ENCODE measurements at places on chromosomes 1 and 21.

DNA sequence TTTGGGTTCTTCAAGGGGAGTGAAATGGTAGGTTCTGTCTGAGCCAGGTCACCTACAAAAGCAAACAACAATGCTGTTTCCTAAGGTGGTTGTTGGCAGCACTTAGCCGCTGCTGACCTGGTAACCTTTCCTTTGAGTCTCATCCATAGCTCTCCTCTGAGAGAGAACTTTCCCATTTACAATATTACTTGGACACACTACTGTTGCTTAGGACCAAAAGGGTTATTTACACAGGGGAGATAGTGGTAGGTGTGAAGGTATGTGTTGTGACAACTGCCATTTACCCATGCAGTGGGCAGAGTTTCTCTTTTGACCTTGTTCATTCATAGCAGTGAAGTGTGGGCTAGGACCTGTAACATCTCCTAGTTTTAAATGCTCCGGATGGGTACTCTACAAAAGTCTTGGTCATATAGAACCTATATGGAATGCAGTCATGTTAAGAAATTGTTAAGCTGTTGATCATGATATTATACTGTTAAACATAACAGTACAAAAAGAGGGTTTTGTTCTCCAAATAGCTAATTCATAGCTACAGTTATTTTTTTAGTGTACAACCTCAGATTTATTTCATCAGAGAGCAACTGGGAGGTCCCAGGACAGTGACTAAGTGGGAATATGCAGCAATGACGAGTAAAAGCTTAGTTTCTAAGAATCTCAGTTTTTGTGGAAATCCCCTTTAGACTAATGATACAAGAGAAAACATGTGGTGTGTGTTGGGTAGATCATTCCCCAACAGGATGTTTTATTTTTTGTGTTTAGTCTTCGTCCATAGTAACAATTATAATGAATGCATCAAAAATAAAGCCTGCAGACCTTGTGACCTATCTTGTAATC is 219.7 kb downstream of the NFIA start:
- no peak for DNase-seq

DNA sequence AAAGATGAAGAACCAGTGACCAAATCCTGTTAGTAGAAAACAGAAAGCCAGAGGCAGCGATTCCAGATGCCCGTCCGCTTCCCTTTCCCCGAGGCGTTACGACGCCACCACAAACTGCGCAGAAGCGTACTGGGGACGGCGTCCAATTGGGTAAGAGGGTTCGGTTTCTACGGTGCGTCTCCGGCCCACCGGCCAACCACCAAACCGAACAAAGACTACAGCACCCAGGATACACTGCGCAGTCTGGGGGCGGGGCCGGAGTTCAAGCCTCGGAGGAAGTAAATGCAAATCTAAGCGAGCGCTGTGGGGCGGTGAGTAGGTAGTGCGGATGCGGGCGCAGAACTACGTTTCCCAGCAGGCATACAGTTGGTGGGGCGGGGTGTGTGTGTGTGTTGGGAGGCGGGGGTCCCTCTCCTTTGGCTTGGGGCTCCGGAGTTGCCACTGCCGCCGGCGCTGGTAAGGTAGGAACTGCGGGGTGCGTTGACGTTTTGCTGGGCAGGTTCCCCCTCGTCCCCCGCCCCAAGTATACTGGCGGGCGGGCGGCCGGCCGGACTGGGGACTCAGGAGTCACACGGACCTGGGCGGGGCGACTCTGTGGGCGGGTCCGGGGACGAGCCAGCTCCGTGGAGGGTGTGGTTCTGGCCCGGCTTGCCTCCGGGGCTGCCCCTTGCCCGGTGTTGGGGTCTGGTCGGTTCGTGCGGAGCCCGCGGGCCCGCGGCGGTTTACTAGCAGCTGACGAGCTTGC is at the start of the genes SWT1 and TRMT1L:
Gene SWT1 (plus strand): TSS at position 314 of the 745 bp plus-strand sequence. CDS start 3,675 bp downstream, outside the sequence.
Gene TRMT1L (minus strand): TSS at position 100 of the 745 bp plus-strand sequence. CDS start 241 bp downstream, outside the sequence.
- peak; percentile 99 for DNase-seq

GRCh38 chr1:68328490-68328889 is 96.2 kb upstream of the WLS start:
- no peak for DNase-seq

- DNase-seq, result no peak
Measured at GRCh38 chr1:234530672-234531071, 51.7 kb upstream of the TARBP1 start.

GRCh38 chr1:24775916-24776315 is 30.7 kb downstream of the CLIC4 start:
- no peak for DNase-seq

DNA sequence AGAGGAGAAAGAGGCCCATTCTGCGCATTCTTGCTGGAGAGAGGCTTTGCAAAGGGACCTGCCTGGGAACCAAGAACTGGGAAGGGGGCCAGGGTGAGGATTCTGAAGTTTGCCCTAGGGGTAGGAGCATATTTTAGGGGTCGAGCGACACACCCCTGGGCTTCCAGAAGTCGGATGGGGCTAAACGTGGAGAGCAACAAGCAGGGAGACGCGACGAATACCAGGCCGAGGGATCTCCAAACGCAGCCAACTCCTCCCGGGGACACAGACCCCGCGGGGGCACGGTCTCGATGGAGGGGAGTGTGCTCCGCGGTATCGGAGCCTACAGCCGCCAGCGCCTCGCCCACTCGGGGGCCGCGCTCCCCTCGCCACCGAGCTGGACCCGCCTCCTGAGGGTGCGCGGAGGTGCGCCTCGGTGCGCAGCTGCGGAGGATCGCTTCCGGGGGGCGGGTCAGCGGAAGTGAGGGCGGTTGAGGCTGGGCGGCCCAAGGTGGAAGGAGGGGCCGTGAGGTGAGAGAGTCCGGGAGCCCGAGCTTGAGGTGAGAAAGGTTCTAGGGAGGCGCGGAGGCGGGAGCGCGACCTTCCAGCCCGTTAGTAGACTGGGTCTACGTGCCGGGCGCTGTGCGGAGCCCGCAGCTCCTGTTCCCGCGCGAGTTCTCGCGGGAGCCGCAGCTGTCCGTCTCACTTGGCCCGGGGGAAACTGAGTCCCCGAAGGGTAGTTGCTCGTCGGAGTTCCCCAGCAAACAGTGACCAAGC is at the start of gene MTFR1L:
Gene MTFR1L (plus strand): TSS at position 464 of the 756 bp plus-strand sequence. CDS start 3,151 bp downstream, outside the sequence.
- DNase-seq, result no peak

DNA sequence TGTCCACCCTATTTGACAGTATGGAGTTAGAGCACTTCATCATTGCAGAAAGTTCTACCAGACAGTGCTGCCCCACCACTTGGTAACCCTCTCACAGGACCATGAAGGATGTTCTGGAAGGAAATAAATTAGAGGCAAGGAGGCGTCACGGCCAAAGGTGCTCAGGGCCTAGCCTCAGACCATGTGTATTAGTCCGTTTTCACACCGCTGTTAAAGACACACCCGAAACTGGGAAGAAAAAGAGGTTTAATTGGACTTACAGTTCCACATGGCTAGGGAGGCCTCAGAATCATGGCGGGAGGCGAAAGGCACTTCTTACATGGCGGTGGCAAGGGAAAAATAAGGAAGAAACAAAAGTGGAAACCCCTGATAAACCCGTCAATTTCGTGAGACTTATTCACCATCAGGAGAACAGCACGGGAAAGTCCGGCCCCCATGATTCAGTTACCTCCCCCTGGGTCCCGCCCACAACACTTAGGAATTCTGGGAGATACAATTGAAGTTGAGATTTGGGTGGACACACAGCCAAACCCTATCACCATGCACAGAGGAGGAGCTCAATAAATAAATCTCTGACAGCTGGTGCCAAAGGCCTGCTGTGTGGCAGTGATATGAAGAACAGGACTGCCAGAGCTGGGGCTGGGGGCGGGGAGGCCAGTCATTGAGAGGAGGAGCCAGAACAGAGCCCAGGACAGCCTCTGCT is 75.8 kb downstream of the FHAD1 start:
- DNase-seq, result no peak

- no peak for DNase-seq
Measured at GRCh38 chr1:23645338-23645737, 46.3 kb upstream of the RPL11 start.

DNA sequence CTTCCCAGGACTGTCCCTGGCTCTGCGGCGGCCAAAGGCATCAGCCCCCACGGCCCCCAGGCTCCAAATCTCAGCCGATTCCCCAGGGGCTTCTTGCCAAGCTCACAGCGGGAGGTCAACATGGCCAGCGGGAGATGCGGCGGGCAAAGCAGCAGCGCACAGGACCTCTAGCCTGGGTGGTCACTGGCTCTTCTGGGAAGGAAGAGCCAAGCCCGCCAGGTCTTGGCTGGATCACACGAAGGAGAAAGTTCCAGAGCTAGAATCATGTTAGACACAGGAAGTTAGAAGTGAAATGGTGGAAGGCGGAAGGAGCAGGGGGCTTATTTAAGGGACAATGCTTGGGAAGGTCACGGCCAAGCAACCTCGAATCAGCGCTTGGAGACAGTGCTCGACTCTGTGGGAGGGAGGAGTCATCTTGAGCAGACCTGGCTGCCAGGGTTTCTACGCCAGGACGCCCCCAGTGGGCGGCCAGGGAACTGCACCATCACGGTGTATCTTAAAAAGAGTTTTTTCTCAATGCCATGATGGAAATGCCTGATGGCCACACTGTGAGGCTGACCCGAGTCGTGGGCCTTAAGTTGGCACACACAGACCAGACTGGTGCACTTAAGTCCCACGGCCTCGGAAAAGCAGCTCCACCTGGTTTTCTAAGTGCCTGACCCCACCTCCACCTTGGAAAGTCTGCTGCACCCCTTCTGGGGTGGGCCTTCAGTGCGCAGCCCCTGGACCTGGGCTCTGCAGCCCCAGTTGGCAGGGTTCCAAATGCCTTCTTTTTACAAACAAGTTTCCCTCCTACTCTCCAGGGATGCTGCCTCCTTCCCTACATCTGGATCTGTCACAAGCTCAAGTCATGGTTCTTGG is 29.3 kb downstream of the SLC66A1 start:
- no peak for DNase-seq

GRCh38 chr1:153231785-153232184 is 14.4 kb downstream of the PRR9 start:
- no peak for DNase-seq

DNA sequence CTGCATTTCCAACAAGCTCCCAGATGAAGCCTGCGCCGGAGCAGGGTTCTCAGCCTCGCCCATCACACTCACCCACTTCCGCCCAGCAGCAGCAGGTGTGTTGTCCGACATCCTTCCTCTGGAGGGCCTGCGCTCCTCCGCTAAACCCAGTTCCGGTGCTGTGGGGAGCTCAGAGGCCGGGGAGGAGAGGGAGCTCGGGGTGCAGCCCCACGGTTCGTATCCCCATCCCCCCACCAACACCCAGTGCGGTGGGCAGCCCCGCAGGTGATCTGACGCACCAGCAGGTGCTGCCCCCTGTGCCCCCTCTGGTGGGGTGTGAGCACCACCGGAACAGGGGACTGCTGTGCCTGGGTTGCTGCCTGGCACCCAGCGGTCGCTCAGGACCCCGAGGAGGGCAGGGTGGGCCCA is 3.4 kb upstream of the PEX10 start:
- no peak for DNase-seq

DNA sequence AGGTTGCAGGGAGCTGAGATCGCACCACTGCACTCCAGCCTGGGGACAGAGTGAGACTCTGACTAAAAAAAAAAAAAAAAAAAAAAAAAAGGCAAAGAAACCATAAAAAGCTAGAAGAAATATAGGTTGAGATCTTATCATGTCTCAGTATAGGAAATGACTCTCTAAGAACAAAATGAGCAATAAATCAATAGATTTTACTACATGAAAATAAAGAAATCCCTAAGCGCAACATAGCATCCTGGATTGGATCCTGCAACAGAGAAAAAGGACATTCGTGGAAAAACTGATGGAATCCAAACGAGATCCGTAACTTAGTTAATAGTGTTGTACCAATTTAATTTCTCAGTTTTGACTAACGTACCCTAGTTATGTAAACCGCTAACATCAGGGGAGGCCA is 35.3 kb downstream of the SLC1A7 start:
- DNase-seq, result no peak

- DNase-seq, result no peak
Measured at GRCh38 chr1:215647738-215648137, 80.6 kb downstream of the KCTD3 start.

- DNase-seq, result no peak
Measured at GRCh38 chr1:119968601-119969000, 72.3 kb upstream of the ADAM30 start.

GRCh38 chr1:26124418-26125331 is 13.1 kb downstream of the PDIK1L start:
- no peak for DNase-seq

GRCh38 chr1:150429805-150430204 is 57.4 kb upstream of the TARS2 start:
- DNase-seq, result no peak

- DNase-seq, result no peak
Measured at GRCh38 chr1:173332026-173332425, 124.9 kb upstream of the TNFSF4 start.

DNA sequence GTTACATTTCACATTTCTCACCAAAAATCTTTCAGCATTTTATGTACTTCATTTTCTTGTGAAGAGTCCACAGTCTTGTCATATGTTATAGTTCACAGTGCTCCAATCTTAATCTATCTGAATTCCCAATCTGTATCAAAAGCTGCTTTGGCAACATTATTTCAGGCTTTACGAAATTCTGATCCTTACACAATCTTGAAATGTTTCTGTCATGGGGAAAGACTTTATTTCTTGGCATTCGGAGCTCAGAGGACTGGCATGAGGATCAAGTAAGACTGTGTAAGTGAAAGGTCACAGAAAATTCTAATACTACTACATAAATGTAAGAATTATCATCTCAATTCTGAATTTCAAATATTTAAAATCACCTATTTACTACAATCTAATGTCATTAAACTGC is 2.0 kb downstream of the USP33 start:
- DNase-seq, result no peak

DNA sequence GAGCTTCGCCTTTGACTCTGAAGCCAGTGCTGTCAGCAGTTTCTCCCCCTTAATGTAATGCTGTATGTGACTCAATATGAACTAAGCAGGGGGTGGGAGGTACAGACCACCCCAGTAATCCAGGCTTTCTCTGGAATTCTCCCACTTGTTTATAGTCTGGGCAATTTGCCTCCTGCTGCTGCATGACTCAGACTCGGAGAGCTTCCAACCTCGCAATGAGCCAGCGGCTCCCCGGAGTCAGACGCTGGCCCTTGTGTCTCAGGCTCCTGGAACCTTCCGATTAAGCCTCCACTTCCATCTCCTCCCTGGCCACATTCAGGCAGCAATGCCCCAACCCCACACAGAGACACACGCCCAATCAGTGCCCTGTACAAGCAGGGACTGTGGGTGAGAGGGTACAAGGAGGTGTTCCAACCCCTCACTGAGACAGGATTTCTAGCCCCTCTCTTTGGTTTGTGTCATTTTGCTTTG is 471.7 kb upstream of the VAMP3 start:
- DNase-seq, result no peak

Measured in cortex of kidney (tissue), 1 donor.